Globus pallidus (tissue), 1 donor: ENCODE measurements at places on chromosomes 1 and 21.
A peak's percentile ranks its signal among the peaks of the same experiment; 100 is the strongest.

GRCh38 chr1:214650664-214651063, 47.7 kb downstream of the CENPF start:
- DNase-seq, result no peak

GRCh38 chr1:25009671-25010262, 79.7 kb upstream of the RUNX3 start:
- no peak for DNase-seq

DNA sequence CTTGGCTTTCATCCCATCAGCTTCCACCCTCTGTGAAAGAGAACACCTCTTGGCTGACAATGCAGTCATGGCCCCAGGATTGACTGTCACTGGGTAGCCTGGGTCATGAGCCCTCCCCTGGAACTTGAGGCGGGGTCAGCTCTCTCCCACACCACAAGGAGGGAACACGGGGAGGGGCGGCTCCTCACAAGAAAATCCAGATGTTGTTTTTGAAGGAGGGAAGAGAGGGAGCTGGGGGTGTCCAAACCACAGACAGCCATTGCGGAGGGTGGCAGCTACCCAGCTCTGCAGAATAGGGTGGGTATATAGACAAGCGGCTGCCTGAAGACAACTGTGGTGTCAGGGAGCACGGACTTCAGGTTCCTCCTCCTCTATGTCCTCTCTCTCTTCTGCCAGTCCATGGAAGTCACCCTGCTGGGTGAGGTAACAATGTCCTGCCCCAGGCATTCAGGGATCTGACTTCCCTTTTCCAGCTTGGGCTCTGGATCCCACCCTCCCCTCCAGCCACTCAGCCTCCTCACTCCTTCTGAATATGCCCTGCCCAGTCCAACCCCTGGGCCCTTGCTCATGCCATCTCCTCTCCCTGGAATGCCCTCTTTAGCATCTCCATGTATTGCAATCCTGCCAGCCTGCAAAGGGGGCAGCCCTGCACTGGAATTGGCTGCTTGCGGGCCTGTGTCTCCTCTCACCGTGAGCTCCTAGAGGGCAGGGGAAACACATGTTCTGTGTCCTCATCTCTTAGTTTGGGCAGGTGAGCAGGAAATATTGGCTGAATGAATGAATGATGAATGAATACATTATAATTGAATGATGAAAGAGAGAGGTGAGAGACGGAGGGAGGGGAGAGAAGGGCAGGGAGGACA, 60.9 kb upstream of the RUNX3 start:
- DNase-seq, result no peak

DNA sequence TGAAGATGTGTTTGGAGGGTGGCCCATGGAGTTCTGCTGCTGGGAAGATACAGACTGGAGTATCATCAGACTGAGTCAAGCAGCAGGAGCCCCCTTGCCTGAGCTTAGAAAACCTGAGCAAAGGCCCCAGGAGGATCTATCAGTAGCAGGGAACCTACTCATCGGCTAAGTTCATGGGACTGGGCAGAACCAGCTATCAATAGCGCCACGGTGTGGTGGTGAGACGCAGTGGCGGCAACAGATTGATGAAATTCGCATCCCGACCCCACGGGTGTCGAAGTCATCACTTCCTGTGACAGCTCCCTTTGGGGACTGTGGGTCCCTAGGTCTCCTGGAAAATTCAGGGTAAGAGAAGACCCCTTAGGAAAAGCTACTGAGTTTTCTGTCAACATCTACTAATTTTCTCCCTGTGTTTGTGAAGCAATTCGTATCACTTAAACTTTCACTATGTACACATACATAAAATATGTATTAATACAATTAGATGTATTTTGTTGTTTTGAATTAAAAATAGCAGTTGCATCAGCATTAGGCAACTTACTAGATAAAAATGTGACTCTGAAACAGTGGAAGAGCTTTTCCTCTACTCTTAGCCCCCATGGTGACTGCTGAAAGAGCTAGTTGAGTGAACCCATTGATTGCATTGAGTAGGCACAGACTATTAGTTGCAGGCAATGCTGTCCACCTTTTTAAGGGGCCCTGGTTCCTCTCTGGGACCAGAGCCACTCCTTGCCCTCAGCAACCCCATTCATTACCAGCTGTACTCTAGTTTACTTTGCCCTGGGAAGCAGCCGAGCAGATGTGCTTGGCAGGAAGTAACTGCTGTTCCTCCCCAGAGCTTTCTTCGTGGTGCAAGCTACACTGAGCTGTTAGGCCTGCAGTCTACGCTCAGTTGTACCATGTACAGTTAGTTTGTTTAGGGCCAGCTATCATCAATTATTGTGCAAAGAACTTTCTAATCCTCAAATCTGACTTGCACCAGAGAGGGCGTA, 7.3 kb upstream of the CACNA1S start:
- peak; percentile 24 for DNase-seq

- DNase-seq, result no peak
These were observed 7.8 kb downstream of the MMACHC start for GRCh38 chr1:45507893-45508292.

DNA sequence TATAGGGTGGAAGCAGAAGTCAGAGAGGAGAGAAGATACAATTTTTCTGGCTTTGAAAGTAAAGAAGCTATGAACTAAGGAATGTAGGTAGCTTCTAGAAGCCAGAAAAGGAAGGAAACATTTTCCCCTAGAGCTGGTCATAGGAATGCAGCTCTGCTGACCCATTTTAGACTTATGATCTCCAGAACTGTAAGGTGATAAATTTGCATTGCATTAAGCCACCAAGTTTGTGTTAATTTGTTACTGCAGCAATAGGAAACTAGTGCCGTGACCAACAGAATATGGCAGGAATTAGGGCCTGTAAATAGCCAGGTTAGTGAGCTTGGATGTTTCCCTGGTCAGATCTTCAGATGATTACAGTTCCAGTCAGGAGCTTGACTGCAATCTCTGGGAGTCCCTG, 244.3 kb upstream of the C1orf105 start:
- no peak for DNase-seq

DNA sequence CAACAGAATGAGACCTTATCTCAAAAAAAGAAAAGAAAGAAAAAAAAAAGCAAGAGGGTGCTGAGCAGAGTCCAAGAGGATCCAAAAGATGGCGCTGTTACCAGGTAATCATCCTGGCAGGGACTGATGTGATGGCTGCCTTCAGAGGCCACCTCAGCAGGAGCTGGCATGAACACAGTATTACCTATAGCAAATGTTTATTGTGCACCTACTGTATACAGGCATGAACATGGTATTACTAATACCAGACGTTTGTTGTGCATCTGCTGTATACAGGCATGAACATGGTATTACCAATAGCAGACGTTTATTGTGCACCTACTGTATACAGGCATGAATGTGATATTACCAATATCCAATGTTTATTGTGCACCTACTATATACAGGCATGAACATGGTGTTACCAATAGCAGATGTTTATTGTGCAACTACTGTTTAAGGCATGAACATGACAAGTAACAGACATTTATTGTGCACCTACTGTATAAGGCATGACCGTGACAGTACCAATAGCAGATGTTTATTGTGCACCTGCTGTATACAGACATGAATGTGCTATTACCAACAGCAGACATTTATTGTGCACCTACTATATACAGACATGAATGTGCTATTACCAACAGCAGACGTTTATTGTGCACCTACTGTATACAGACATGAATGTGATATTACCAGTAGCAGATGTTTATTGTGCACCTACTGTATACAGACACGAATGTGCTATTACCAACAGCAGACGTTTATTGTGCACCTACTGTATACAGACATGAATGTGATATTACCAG, 115.1 kb upstream of the TMEM51 start:
- no peak for DNase-seq

- DNase-seq, result peak; percentile 21
These were observed 49.1 kb downstream of the TRABD2B start for GRCh38 chr1:47948126-47948525.

DNA sequence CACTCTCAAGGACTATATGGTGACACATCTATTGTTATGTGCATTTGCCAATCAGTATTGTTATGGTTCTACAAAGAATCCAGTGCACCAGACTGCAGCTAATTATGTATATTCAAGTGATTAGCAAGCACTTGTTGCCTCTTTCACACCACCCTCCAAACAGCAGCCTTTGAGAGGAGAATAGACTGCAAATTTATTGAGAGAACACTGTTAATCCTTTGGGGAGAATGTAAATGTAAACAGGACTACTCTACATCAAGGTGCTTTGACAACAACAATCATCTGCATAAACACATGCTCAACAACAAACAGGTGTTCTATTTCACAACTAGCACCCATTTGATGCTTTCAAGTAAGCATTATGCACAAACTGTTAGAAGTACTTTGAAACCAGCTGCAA, 117.4 kb downstream of the AKT3 start:
- no peak for DNase-seq

DNA sequence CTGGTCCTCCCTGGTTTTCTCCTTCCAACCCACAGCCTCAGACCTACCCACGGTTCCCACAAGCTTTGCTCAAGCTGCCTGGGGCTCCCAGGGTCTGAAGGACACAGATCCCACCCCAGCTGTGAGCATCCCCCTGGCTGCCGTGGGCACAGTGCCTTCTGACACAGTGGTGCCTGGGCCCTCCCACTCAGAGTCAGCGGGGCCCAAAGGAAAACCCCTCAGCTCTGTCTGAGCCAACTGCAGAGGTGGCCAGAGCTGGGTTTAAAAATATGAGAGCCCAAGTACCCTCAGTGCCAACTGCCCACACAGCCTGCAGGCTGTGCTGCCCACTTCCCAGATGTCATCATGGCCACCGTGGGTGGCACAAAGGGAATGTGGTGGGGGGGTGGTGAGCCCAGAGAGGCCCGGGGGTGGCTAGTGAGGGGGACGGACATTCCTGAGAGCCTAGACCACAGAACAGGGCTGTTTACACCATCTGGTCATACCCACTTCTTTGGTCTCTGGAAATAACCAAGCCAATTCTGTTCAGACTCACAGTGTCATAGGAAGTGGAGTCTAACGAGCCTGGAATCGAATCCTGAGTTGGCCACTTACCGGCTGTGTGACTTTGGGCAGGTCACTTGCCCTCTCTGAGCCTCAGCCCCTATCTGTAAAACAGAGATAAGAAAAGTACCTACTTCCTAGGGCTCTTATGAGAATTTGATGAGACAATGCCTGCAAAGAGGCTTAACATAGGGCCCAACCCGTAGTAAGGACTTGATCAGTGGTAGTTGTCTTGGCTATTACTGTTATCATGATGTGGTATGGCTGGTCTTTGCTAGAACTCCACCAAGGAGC, 85.5 kb downstream of the CAMK2N1 start:
- no peak for DNase-seq

DNA sequence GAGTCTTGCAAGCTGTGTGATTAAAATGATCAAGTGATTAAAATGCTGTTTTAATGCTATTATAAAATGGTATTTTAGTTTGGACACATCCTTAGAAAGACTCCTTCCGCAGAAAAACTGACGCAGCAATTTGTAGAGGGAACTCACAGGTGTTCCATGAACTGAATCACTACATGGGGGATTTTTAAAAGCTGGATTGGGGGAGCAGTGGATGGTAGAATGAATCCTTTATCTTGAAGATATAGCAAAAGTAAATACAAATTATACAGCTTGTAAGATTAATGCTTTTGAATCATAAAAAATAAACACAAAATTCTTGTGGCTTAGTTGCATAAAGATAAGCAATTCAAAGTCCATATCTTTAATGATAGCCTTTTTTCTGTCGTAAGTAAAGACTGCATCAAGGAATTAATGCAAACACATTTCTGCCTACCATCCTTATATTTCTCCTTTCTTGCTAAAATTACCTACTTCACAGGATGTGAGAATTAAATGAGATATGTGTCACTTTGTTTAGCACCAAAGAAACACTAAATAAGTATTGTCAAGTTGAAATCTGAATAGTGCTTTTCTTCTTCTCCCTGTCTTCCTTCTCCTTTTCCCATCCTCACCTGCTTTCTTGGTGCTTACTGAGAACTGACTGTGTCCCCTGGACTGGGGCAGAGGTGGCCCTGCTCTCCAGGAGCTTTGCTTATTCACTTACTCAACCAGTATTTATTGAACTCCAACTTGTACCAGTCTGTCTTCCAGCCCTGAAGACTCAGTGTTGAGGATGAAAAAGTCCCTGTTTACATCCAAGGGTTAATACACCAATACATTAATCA, 61.5 kb upstream of the F3 start:
- no peak for DNase-seq

GRCh38 chr1:155006601-155007101, 4.0 kb downstream of the ZBTB7B start:
- DNase-seq, result peak; percentile 69

GRCh38 chr1:2160451-2161300, 33.9 kb downstream of the FAAP20 start:
- no peak for DNase-seq

DNA sequence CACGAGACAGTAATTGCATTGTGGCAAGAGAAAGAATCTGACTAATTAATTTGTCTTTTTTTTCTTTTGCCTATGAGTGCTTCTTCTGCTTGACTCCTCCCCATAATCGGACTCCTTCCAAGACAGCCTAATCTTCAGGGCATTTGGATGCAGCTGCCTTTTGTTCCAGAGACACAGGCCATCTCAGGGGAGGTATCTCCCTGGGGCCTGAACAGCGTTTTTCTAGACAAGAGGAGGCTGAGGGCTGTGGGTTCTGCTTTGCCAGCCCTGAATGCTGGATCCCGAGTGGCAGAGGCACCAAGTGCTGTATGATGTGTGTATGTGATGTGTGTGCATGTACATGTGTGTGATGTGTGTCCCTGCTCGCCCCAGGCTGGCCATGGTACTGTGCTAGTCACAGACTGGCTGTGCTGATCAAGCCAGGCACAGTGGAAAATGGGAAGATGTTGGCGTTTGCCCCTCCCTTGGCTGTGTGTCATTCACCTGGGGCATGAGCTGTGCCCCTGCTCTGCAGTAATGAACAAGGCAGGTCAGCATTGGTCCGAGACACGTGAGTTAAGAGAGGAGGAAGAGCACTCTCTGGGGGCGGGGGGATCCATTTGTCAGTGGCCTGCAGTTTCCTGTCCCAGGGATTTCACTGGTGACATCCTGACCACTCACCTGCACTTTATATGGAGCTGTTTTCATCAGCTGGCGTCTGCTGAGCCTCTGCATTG, 77.2 kb downstream of the ADARB1 start:
- DNase-seq, result no peak

DNA sequence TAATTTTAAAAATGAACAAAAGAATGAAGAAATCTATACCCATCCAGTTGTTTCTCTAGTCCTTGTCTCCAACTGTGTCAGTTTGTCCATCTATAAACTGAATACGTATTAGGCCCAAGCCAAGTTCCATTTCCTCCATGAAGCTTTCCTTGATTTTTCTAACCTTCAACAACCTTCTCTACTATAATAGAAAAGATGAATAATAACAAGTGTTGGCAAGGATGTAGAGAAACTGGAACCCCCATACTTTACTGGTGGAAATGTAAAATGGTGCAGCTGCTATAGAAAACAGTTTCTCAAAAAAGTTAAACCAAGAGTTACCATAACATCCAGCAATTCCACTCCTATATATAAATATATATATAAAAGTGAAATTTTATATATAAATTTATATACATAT, 10.6 kb downstream of the KIAA0319L start:
- DNase-seq, result no peak

DNA sequence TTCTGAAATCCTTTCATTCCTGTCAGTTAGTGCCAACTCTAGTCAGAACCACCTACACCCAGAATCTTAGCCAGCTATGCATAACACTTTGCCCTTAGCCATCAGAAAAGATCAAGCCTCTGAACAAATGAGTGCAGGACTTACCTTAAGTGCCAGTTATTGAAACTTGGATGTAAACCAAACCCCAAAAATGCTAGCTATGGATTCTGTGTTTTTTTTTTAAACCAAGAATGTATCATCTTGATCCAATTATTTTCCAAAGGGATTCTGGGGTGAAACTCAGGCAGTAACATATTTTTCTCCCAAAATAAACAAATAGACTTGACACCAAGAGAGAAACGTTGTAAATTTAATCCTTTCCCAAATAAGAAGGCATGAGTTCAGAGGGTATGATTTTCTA, 538.6 kb upstream of the ADAMTS5 start:
- DNase-seq, result no peak
